Thymus (tissue), 14 donors: ENCODE measurements at places on chromosomes 12 and 14. TPM values are rescaled to one million over a fixed set of nuclear protein-coding genes. Genes with fewer than 3 reads are reported as not detected.

GRCh38 chr14:72519543-72519942 lies 374.4 kb downstream of the DPF3 start:
- peaks cover 33% of the 10 kb centered on the region for H3K4me1 ChIP-seq
- DNase-seq: no peak
- H3K27ac ChIP-seq: no peak overlapping the region

GRCh38 chr12:119770146-119770545 lies 102.2 kb downstream of the PRKAB1 start:
- H3K27ac ChIP-seq: no peak overlapping the region
- DNase-seq: no peak
- H3K27me3 ChIP-seq: no peaks in the 10 kb centered on the region
- no peak overlapping the region for H3K4me3 ChIP-seq
- H3K36me3 ChIP-seq: peaks cover 46% of the 10 kb centered on the region

The CLEC12A gene
- total RNA-seq: 2.9 TPM

The HOXC13 gene
- total RNA-seq: 0.05 TPM

The C12orf56 gene
- 3.7 TPM for total RNA-seq

DNA sequence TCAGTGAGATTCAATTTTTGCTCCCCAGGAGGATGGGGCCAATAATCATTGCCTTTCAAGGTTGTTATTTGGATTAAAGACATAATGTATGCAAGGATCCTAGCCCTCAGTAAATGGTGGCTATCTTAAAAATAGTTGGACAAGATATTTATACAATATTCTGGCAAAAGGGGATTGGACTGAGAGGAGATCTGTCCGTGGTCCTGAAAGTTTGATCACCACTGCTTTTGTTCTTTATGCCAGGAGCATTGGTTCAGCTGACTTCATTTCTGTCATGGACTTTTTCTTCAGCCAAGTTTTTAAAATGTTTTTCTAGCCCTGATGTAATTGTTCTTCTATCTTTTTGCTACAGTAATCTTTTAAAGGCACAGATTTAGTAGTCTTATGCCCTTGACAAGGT lies 70.2 kb upstream of the TCL1A start:
- H3K27me3 ChIP-seq: no peaks in the 10 kb centered on the region
- H3K36me3 ChIP-seq: no peaks in the 10 kb centered on the region
- peak; percentile 5 for DNase-seq
- H3K4me3 ChIP-seq: no peak overlapping the region
- no peaks in the 10 kb centered on the region for H3K4me1 ChIP-seq

- no peaks in the 10 kb centered on the region for H3K27me3 ChIP-seq
- H3K27ac ChIP-seq: no peak overlapping the region
- no peak for DNase-seq
Observed at GRCh38 chr14:39682582-39682981, 250.3 kb upstream of the FBXO33 start.

GRCh38 chr12:127450826-127451225 lies 816.1 kb upstream of the TMEM132C start:
- H3K27me3 ChIP-seq: peaks cover 18% of the 10 kb centered on the region
- no peaks in the 10 kb centered on the region for H3K36me3 ChIP-seq
- DNase-seq: no peak
- no peak overlapping the region for H3K4me3 ChIP-seq
- H3K4me1 ChIP-seq: no peaks in the 10 kb centered on the region

DNA sequence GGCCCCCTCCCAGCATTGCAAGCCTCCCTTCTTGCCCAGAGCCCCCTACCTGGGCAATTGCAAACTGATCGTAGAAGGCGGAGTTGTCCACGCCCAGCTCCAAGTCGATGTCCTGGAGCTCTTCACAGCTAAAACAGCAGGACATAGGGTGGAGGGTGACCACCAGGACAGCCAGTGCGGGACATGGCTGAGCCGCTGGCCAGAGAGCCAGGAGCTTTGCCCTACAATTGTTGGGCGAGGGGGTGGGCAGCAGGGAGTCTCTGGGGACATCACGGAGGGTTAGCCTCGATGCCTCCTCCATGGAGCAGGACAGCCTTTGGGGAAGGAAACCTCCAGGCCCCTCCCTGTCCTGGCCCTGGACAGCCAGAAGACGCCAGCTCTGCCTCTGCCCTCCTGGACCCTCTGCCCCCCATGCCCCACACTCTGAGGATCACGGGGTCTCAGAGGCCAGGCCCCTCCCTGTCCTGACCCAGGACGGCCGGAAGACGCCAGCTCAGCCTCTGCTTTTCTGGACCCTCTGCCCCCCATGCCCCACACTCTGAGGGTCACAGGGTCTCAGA lies 9.4 kb downstream of the TMEM179 start:
- H3K4me1 ChIP-seq: no peaks in the 10 kb centered on the region
- H3K4me3 ChIP-seq: no peak overlapping the region
- H3K27me3 ChIP-seq: no peaks in the 10 kb centered on the region
- H3K27ac ChIP-seq: no peak overlapping the region
- no peaks in the 10 kb centered on the region for H3K36me3 ChIP-seq
- no peak for DNase-seq

GRCh38 chr14:52661314-52661713 lies 34.0 kb downstream of the ERO1A start:
- H3K4me1 ChIP-seq: no peaks in the 10 kb centered on the region
- DNase-seq: no peak
- no peaks in the 10 kb centered on the region for H3K36me3 ChIP-seq
- no peak overlapping the region for H3K4me3 ChIP-seq
- H3K27ac ChIP-seq: no peak overlapping the region

GRCh38 chr14:101878211-101878821 lies 86.1 kb upstream of the DYNC1H1 start:
- peaks cover 39% of the 10 kb centered on the region for H3K36me3 ChIP-seq
- peak overlapping the region; percentile 83 for H3K27ac ChIP-seq
- peaks cover 46% of the 10 kb centered on the region for H3K4me1 ChIP-seq
- DNase-seq: no peak
- no peak overlapping the region for H3K4me3 ChIP-seq
- no peaks in the 10 kb centered on the region for H3K27me3 ChIP-seq

DNA sequence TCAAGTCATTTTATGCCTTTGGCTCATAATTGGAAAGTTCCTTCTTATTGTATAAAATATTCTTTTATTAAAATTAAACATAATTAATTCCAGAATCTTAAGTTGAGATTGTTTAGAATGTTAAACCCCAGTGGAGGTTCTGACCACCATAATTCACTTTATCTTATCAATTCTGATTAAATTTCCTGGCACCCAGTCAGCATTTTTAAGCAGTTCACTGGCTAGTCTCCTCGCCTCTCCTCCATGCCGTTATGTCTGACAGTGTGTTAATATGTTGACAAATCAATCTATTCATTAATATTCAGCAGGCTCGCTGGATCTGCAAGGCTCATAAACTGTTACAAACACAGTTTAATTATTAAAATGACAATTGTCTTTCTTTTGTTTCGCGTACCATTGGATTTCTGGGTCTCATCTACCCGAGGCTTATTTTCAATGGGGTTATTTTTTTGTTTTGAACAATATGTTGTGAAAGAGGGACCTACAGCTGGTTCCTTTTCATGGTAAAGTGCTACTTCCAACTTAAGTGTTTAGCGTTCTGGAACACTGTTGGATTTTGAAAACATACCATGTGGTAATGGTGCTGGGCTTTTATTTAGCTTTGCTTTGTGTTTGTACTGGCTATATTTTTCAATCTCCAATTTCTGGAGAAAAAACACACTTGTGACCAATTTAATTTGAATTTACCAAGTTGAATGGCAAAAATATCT lies 339.7 kb downstream of the PRKD1 start:
- no peak overlapping the region for H3K4me3 ChIP-seq
- no peak for DNase-seq
- no peak overlapping the region for H3K27ac ChIP-seq
- no peaks in the 10 kb centered on the region for H3K27me3 ChIP-seq
- H3K4me1 ChIP-seq: no peaks in the 10 kb centered on the region

- no peak overlapping the region for H3K27ac ChIP-seq
- no peaks in the 10 kb centered on the region for H3K36me3 ChIP-seq
- no peaks in the 10 kb centered on the region for H3K4me1 ChIP-seq
- H3K4me3 ChIP-seq: no peak overlapping the region
Observed at GRCh38 chr14:90883782-90884181, 67.6 kb upstream of the TTC7B start.

GRCh38 chr14:73913256-73913655 lies 26.6 kb downstream of the ZNF410 start:
- H3K27ac ChIP-seq: no peak overlapping the region
- H3K36me3 ChIP-seq: peaks cover 54% of the 10 kb centered on the region
- H3K4me1 ChIP-seq: no peaks in the 10 kb centered on the region
- H3K4me3 ChIP-seq: no peak overlapping the region
- DNase-seq: no peak

GRCh38 chr14:78227248-78228077 lies 57.3 kb downstream of the NRXN3 start:
- no peak overlapping the region for H3K27ac ChIP-seq
- H3K4me3 ChIP-seq: no peak overlapping the region
- DNase-seq: no peak
- no peaks in the 10 kb centered on the region for H3K4me1 ChIP-seq
- no peaks in the 10 kb centered on the region for H3K36me3 ChIP-seq

The NFE2 gene
- 4.7 TPM for total RNA-seq

- H3K27me3 ChIP-seq: no peaks in the 10 kb centered on the region
- H3K4me3 ChIP-seq: no peak overlapping the region
- H3K27ac ChIP-seq: no peak overlapping the region
- peaks cover 17% of the 10 kb centered on the region for H3K4me1 ChIP-seq
- DNase-seq: no peak
Observed at GRCh38 chr14:102565959-102566358, 26.5 kb upstream of the RCOR1 start.

DNA sequence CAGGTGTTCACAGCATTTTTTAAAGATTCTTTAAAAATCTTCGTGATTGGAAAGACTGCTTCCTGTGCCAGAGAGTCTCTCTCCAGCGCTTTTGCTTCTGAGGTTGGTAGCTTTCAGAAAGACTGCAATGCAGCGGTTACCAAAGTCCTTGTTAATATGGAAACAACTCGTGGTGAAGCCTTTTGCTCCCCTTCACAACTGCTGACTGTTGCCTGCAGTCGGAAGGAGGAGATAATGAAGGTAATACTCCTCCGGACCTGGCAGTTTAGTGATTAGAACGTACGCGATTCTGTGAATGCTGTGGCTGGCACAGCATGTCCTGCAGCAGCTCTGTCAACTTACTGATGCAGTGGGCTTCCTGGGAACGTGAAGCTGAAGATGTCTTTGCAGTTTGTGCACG lies 50.9 kb downstream of the TRAF3 start:
- peaks cover 5% of the 10 kb centered on the region for H3K4me1 ChIP-seq
- no peak for DNase-seq
- H3K36me3 ChIP-seq: peaks cover 11% of the 10 kb centered on the region
- no peak overlapping the region for H3K4me3 ChIP-seq
- no peak overlapping the region for H3K27ac ChIP-seq
